ENCODE measurements at places on chromosomes 4 and X.

DNA sequence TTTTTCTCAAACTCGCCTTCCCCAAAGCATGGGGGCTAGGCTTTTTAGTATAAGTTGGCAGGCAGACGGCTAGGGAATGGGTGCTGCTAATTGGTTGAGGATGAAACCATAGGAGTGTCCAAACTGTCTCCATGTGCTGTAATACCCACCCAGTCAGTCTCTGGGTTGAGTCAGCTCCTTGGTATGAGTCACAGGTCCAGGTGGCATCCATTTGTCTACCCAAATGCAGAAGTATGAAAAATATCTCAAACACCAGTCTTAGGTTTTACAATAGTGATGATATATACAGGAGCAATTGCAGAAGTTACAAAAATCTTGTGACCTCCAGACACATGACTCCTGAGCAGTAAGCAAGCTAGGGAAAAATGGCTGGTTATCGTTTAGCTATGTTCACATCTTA is 27.4 kb upstream of the CCSER1 start:
- DNase-seq: no peak

DNA sequence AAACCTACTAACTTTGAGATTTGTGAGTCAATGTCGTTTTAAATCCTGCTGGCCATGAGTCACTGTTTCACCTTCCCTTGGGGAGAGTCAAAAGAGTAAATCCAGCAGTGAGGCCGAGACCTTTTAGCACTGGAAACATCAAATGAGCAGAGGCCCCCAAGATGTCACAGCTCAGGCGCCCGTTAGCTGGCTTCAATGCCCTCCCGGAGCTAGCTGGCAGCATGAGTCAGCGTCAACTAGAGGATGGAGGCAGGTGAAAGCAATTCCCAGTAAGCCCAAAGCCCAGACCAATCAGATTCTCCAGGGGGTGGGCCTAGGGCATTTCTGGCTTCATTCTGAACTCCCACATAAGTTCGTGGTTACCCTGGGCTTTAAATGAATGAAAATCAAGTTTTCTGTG is 170.9 kb downstream of the CLCN4 start:
- DNase-seq: no peak

DNA sequence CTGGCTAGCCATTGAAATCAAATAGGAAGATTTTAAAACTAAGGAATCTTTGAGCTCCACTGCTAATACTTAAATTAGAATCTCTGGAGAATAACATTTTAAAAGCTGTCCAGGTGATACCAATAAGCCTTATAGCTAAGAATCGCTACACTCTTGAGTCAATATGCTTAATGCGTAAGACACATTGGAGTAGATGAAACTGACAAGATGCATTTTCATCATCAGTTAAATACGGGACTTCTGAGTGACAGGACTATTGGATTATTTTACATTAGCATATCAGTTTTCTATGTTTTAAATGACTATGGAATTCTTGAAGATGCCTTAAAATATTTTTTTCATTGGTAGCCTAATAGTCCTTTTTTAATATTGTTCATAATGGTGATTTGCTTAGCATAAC is 80.2 kb downstream of the ATOH1 start:
- DNase-seq: no peak

DNA sequence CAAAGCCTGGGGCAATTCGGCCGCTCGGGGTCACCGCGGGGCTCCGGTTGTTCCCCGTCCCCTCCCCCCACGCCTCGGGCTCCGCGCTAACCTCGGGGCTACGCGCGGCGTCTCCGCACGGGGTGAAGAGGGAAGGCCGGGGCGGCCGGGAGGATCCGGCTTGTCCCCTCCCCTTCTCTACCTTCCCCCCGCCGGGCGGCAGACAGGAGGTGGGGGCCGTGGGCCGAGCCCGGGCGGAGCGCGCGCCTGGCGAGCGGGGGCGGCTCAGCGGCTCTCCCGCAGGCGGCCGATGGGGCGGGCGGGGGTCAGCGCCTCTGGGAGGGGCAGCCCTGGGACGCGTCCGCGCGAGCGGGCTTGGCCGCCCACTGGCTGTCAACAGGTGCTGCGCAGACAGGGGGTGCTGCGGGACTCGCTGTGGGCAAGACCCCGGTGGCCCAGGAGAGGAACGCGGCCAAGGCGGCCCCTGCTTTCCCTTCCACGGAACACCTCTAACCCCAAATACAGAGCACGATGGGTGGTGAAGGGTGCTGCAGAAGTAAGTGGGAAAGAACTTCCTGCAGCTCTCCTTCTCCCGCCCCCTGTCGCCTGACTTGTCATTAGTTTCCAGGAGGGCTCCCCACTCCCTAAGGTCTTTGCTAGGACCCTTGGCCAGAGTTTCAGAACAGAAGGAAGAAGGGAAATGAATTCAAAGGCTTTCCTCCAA is at the start of gene PDGFC:
PDGFC (minus strand) TSS at position 124 of the 703 bp plus-strand sequence. CDS start 896 bp downstream, outside the sequence.
- DNase-seq: peak; percentile 35

- no peak for DNase-seq
Observed at GRCh38 chr4:98722000-98722399, 63.6 kb upstream of the TSPAN5 start.

GRCh38 chrX:136580316-136580715 is 48.3 kb downstream of the VGLL1 start:
- no peak for DNase-seq

DNA sequence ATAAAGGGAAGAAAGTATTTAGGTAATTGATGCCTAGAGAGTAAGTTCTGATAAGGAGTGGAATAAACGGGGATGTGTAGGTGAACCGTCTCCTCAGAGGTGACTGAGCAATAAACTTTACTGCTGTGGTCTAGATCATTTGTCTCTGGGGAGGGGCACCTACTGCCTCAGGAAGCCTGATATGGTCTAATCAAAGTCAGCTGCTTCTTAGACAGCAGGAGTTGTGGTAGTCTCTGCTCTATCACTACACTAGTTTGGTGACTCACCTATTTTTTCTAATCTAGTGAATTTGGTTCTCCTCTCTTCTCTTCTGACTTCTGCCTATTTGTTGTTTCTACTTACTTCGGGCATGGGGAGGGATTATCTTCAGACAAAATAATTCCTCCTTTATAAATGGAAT is 95.1 kb upstream of the STIM2 start:
- DNase-seq: no peak
